ENCODE measurements at places on chromosomes 12 and 14.

GRCh38 chr12:27866373-27867101 lies 86.5 kb upstream of the MANSC4 start:
- DNase-seq: no peak

GRCh38 chr12:49346659-49347310 lies at the start of gene DNAJC22:
Gene DNAJC22 (plus strand): TSS chr12:49346888. CDS start chr12:49348873, 1,985 bp downstream.
- DNase-seq: no peak

DNA sequence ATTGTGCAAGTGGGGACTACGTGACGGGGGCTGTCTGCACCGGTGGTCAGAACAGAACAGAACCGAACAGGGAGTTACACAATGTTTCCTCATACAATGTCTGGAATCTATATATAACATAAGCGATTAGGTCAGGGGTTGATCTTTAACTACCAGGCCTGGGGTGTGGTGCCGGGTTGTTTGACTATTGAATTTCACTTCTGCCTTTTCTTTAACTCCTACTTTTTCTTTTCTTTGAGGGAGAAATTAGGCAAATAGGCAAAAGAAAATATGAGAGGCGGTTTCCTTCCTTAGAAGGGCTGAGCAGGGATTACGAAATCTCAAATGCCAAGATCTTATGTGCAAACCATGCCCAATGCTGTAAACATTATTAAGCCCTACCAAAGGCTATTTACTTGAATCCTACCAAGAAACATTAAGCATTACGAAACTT lies 140.3 kb downstream of the SLC38A6 start:
- no peak for DNase-seq

DNA sequence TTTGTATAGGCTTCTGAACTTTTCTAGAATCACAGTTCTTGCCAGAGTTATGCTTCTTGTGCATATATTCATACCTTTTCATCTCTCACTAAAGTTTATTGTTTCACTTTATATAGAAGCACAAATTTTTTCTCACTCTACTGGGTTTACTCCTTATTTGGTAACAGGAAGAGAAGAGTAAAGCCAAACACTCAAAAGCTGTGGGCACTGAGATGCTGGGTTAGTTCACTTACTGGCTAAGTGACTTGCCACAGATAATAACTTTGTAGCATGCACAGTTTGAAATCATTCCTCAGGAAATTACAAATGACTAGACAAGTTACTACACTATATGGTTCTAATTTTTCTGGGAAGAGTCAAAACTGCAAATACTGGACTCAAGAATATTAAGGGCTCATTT lies 7.8 kb downstream of the HIGD1C start:
- no peak for DNase-seq

- no peak for DNase-seq
These were observed 5.1 kb upstream of the NKX2-1 start for GRCh38 chr14:36524874-36525745.

DNA sequence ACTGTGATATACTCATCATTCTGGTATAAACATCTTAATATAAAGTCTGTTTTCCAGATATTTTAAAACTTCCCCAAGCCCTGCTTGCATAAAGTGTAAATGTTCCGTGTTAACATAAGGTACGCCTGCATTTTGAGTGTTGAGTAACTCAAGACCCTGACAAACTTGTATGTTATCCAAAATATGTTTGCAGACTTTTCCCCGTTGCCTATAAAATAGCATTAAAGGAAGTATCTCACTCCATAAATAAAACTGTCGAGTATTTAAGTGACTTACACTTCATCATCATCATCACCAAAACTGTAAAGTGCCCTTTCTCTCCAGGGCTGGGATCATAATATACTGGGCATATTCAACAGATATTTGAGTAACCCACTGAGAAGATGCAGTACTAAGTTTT lies 64.6 kb upstream of the TSPAN8 start:
- no peak for DNase-seq

DNA sequence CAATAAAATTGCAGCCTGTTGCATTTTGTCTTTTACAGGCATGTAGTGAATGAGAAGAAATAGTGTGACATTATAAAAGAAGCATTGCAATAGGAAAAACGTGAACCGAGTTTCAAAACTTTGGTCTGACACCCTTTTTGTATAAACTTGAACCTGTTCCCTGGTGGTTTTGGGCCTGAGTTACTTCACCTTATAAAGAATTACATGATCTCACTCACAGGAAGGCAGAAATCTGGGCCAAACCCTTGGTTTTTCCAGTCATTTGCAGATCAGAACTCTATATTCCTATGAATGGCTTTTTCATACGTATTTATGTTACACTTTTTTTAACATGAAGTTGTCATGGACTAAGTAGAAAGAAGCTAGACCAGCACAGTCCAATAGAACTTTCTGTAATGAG lies 138.5 kb upstream of the FLRT2 start:
- no peak for DNase-seq

DNA sequence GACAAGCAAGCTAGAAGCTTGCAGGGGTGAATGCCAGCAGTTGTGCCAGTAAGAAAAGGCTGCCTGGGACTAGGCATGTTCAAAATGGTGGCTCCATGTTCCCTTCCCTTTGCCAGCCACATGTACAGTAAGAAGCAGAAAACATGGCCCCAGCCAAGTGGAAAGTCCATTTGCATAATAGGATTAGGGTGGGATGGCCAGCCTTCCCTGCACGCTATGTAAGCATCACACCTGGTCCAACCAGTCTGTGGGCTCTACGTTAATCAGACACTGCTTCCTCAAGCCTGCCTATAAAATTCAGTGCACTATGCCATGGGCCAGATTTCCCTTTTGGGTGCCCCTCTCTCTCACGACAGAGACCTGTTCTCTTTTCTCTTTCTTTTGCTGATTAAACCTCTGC lies 288.4 kb downstream of the GXYLT1 start:
- DNase-seq: no peak

DNA sequence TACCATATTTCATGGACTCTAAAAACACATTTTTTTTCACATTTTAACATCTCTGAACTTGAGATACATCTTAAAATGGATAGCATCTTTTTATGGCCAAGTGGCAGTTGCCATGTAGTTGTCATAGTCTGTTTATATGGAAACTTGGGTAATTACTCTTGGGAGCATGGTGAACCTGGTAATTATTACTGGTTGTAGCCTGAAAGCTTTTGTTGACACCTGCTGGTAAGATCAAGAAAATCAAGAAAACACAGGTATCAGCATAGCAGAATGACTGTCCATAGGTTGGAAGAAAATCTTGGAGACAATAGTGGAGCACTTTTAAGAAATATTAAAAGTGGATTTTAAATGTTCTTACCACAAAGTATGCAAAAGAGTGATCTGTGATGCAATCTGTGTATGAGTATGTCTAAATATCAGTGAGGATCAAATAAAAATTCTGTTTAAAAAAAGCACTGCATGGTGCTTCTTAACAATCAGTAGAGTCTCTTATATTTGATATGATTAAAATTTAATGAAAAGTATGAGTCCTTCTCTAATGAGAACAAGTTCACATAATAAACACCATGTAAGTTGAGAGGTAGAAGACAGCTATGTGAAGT lies 44.2 kb downstream of the TTC8 start:
- peak; percentile 17 for DNase-seq

DNA sequence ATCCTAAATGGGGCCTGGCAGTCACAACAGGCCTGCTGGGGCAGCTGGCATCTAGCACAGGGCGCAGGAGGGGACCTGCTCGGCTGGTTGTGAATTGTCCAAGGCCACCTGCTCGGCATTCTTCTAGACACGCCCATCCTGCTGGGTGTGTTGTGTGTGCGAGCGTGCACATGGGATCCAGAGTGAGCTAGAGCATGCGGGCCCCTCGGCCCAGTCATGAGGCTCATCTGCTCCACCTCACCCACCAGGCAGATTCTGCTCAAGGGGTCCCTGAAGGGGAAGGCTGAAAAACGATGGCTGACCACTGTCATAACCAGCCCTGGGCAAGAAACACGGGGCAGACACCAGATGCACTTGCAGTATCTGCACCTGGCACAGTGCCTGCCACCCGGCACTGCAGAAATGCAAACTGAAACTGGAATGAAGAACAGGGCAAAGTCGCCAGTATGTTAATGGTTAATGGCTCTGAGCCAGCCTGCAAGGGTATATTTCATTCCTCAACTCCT lies 31.8 kb downstream of the MAX start:
- DNase-seq: peak; percentile 44

- DNase-seq: no peak
These were observed 13.5 kb upstream of the METTL17 start for GRCh38 chr14:20976291-20976690.

DNA sequence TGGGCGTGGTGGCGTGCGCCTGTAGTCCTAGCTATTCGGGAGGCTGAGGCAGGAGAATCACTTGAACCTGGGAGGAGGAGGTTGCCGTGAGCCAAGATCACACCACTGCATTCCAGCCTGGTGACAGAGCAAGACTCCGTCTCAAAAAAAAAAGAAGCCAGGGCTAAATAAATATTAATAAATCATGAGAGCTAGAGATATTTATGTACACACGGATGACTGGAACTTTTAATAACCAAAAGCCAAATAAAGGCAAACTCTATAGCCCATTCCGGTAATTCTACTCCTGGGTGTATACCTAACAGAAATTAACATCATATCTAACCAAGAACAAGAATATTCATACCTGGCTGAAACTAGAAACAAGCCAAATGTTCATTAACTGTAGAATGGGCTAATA lies 7.7 kb upstream of the TRAFD1 start:
- no peak for DNase-seq

GRCh38 chr14:90017371-90017770 lies 44.4 kb upstream of the KCNK13 start:
- DNase-seq: no peak

DNA sequence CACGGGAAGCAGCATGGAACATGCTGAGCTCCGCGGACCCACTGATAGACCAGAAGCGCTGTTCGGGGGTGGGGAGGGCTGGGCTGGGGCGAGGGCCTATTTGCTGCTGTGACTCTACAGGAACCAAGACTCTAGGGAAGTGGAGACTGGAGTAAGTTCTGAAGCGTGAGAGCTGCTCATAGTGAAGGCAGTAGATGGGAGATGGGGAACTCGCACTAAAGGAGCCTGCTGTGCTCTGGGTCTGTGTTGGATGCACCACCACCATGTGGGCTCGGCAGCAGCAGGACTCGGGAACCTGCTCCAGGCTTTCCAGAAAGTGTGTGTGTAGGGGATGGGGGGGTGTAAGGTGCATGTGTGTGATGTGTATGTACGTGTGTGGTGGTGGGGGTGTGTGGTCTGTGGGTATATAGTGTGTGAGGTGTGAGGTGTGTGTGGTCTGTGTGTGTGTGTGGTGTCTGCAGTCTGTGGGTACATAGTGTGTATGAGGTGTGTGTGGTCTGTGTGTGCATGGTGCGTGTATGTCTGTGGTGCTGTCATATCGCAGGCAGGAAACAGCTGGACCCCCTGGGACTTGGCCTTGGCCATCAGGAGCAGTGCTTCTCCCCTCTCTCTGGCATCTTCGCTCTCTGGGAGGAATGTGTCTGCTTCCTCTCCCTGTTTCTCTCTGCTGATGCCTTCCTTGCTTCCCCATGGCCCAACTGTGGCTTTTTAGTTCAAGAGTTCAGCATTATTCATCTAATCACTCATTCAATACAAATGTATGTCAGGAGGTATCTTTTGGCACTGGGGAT lies 378.9 kb downstream of the FUT8 start:
- no peak for DNase-seq

GRCh38 chr14:36518586-36519430 lies 1.2 kb downstream of the NKX2-1 start:
- no peak for DNase-seq

DNA sequence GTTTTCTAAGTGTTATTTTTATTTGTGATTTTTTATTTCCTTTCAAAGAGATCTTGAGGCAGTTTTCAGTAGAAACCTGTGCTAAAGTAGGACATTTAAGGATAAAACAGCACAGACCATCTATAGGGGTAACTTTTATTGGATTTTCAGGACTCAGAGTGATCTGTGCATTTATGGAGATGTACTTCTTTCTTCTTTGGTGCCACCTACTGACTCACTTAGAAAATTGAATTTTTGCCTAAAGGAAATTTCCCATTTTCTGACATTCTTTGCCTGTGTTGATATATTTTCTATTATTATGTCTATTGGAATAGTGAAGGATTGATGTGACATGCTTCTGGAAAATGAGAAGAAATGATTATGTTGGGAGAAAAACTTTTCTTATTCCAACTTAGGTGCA lies 113.0 kb downstream of the UNC79 start:
- no peak for DNase-seq

GRCh38 chr14:68546839-68547238 lies 246.0 kb downstream of the ZFP36L1 start:
- DNase-seq: no peak

DNA sequence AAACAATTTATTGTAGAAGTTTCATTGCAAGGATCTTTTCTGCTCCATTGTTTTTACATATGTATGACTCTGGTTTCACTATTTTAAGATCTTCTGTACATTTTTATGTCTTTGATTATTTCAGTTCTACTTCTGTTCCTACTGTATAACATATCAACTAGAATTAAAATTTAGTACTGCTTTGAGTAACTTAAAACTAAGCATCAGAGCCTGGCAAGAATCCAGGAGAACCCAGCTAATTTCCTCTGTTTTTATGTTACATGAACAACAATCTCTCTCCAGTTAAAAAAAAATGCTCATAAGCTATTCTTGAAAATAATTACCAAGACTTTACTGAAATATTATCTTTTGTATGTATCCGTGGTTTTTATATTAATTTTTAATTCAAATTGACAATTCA lies 370.7 kb downstream of the TMTC2 start:
- DNase-seq: no peak

- no peak for DNase-seq
These were observed 71.3 kb downstream of the PRIMA1 start for GRCh38 chr14:93716746-93717667.

DNA sequence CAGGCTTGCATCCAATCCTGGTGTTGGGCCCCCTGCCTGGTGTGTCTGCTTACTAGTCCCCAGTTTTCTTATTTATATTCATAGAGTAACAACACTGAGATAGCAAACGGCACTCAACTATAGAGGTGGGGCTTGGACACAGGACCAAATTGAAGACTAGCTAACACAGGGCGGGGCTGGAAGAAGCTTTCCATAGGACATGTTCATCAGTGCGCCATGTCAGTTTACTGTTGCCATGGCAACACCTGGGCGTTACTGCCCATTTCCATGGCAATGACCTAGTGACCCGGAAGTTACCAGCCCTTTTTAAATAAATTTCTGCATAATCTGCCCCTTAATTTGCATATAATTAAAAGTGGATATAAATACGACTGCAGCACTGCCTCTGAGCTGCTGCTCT lies 275.5 kb upstream of the TMEM132C start:
- DNase-seq: no peak

GRCh38 chr12:32993404-32993803 lies 96.8 kb upstream of the PKP2 start:
- no peak for DNase-seq

- DNase-seq: no peak
These were observed 78.8 kb downstream of the ITPR2 start for GRCh38 chr12:26754148-26754547.
